ENCODE measurements at places on chromosomes 16 and 17.

DNA sequence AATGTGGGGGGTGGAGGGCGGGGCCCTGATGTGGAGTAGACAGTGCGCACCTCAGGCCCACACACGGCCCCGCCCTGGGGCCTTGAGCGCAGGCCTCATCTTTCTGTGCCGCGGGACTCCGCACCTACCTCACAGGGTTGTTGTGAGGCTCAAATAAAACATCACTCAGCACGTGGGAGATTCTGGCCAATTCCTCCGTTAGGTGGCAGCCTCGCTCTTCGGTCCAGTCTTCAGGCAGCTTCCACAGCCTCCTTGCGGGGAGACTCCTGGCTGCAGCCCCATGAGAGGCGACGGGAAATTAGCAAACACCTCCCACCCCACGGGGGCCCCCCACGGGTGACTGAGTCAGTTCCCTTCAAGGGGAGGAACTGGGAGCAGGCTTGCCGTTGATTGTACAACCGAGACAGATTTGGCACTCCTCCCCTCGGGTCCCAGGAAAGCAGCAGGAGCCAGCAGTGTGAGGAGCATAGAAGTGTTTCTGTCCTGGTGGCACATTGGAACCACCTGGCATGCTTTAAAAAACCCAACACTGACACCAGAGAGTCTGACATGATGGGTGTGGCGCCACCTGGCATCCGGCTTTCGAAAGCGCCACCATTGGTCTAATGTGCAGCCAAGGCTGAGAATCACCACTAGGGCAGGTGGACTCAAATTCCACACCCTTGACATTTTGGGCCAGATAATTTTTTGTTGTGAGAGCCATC, 7.6 kb downstream of the MRM1 start:
- DNase-seq: no peak

- DNase-seq: no peak
Observed at GRCh38 chr17:31515267-31515666, 123.8 kb downstream of the RAB11FIP4 start.

- no peak for DNase-seq
Observed at GRCh38 chr16:782766-783403, 5.3 kb downstream of the RPUSD1 start.

GRCh38 chr16:35506018-35506897, 2046.8 kb downstream of the TP53TG3F start:
- DNase-seq: no peak

DNA sequence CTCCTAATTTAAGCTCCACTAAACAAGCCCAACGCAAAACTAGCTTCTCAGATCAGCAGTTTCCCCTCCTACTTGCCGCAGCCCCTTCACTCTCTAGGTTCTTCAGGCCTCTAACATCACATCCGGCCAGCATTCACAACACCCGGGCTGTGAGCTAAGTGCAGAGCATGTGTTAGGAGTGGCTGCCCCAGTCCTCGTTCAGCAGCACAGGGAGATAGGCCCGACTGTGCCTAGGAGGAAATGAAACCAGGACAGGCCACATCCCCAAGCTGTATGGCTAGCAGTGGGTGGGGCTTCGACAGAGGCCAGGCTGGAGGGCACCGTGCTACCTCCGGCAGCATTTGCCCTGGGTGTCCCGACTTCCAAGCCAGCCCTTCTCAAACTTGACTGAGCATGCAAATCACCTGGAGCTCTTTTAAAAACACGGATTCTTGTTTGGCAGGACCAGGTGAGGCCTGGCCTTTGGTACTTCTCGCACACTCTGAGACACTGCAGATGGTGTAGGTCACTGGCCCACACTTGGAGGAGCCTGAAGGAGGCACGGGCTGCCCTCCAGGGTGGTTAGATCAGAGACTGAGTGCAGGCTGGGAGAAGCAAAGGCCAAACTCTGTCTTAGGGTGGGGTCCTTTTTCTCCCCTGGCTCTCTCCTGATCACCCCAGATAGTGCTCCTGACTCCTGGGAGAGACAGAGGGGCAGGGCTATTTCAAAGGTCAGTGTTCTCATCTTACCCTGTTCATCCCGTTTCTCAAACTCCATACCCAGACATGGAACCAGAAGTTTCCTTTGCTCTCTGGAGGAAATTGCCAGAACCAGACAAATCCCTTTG, 202.0 kb downstream of the C16orf78 start:
- peak; percentile 58 for DNase-seq

DNA sequence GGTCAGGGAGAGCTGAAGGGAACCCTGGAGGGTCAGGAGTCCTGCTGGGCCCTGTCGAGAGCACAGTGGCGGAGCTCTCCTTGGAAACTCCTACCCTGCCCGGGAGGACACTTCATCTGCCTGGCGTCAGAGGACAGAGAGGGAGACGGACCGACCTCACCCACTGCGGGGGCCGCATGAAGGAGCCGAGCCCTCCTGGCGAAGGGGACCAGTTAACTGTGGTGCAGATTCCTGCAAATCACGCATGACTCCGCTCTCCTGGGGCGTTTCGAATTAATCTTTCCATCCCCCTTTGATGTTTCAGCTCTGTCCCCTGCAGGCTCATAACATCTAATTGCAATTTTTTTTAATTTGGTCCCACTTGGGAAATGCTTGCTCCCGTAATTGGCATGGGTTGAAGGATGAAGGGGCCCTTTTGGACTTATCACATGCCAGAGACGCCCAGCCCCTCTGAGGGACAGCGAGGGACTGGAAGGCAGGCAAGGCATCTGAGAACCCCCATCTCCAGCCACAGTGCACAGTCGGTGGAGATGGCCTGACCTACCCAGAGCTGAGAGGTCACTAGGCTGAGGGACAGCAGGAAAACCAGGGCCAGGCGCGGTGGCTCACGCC, 26.5 kb downstream of the RPH3AL start:
- no peak for DNase-seq

DNA sequence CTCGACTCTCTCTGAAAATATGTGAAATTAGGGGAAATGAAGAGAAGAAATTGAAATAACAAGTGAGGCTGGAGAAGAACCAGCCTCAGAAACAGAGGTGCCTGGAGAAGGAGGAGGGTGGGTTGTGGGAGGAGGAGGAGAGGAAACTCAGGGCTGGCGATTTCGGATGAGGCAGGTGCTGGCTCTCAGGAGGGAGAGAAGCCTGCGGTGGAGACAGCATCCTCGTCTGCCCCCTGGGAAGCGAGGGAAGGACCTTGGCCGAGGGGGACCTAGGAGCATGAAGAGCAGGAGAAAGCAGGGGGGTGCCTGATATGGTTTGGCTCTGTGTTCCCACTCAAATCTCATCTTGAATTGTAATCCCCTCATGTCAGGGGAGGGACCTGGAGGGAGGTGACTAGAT, 264.7 kb upstream of the TNRC6C start:
- no peak for DNase-seq

- peak; percentile 98 for DNase-seq
Observed at GRCh38 chr17:36545465-36546417, 1.0 kb downstream of the GGNBP2 start.

DNA sequence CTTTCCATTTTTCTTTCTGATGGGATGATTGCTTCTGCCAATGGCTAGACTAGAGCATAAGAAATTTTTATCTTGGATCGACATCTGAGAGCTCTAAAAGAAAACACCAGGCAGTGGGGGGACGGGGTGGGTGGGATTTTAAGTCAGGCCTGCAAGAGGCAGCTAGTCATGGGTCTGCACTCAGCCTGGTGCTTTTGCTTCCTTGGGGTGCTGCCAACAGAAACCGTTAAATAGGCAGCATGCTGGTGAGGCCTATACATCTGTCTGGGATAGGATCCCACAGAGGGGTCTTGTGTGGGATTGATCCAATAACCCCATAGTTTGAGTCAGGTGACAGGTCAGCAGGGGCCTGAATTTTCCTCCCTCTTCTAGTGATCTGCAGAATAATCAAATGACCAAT, 26.9 kb downstream of the ZNRF1 start:
- DNase-seq: peak; percentile 52

- DNase-seq: no peak
Observed at GRCh38 chr17:50539762-50540559, 7.0 kb upstream of the SPATA20 start.

DNA sequence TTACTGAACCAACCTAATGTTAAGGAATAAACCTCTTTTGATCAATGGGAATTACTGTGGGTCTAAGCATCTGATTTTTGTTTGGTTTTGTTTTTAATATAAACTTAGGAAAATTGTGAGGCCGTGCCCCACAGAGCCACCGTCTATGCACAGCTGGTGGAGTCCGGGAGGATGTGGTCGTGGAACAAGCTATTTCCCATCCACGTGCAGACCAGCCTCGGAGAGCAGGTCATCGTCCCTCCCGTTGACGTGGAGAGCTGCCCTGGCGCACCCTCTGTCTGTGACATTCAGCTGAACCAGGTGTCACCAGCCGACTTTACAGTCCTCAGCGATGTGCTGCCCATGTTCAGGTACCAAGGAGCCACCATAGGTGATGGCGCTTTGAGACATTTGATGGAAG, 28.4 kb downstream of the PRMT7 start:
- DNase-seq: no peak

GRCh38 chr16:81123092-81123852, 27.1 kb upstream of the GCSH start:
- no peak for DNase-seq

- no peak for DNase-seq
Observed at GRCh38 chr17:21157586-21158370, 31.0 kb downstream of the DHRS7B start.

GRCh38 chr17:4220655-4221054, 43.1 kb downstream of the ANKFY1 start:
- no peak for DNase-seq

- DNase-seq: no peak
Observed at GRCh38 chr16:8600144-8600775, 9.9 kb upstream of the TMEM114 start.

Data from left hindlimb (tissue), 1 donor.